ENCODE measurements at places on chromosomes 13 and 19.

- DNase-seq, result no peak
Observed at GRCh38 chr13:27077451-27077850, 94.2 kb downstream of the USP12 start.

DNA sequence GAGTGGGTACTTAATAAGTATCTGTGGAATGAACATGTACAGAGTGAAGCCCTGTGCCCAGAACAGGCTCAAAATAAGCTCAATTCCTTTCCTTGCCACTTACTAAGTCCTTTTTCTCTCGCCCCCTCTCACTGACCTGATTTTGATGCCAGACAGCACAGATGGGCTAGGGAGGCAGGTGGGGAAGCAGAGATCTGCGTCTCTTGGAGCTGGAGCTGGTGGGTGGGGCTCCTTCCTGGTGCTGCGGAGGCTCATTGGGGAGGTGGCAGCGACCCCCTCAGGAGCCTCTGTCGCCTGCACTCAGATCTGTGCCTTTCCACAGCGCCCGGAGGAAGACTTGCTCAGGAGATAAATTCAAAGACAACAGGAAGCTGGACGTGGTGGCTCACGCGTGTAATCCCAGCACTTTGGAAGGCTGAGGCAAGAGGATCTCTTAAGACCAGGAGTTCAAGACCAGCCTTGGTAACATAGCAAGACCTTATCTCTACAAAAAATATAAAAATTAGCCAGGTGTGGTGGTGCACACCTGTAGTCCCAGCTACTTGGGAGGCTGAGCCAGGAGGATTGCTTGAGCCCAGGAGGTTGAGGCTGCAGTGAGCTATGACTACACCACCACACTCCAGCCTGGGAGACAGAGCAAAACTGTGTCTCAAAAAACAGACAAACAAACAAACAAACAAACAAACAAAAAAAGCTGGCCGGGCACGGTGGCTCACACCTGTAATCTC lies 14.6 kb downstream of the AKT2 start:
- no peak for DNase-seq

DNA sequence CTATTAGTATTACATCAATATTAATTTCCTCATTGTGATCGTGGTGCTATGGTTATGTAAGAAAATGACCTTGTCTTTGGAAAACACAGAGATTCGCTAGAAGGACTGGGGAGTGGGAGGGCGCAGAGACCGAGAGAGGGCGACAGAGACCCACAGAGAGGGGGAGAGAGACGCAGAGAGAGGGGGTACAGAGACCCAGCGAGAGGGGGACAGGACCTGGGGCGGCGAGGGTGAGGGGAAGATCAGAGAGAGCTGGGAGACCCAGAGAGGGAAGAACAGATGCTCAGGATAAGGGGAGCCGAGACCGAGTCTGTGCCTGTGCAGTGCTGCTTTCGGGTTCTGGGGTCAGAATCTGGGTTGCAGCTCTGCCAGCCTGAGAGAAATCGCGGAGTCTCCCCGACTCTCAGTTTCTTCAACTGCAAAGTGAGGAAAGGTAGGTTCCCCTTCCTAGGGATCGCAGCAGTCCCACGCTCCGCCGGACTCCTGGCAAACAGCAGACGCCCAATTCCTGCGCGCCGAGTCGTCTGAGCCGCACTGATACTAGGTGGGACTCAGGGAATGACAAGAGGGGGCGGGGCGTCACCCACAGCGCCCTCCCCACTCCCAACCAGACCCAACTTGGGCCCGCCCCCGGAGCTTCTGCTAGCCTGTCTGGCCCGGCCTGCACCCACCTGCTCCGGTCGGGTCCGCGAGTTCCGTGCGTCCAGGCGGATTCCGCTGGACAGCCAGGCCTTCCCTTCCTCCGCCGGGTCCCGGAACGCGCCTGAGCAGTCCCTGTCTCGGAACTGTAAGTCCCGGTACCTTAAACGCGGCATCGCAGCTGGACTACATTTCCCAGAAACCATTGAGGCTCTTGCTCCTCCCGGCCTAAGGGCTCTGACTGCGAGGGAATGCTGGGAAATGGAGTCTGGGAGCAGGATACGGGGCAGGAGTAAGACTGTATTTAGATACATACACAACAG lies 15.3 kb downstream of the IZUMO2 start:
- DNase-seq, result peak; percentile 64

DNA sequence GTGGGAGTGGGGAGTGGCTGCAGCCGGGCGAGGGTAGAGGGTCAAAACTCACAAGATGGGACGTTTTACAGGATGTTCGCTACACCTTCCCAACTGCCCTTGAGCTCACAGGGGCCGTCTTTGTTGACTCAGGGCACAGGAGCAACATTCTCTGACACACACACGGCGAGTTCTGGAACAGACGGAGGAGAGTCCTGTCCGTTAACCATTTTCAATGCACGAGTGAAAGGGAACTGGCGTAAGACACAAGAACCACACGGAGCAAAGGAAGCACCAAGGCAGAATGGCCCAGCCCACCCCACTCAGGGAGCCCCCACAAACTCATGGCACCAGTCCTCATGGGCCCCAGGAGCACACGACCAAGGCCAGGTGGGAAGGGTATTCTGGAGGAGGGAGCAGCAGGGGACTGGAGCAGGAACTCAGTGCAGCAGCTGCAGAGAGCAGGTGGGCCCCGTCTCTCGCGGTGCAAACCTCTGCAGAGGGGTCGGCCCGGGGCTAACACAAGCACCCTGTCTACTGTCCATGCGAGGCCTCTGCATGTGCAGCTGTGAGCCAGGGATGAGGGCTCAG lies 37.9 kb upstream of the ISYNA1 start:
- DNase-seq, result no peak

GRCh38 chr13:107289540-107289939 lies 721.6 kb upstream of the ARGLU1 start:
- no peak for DNase-seq

DNA sequence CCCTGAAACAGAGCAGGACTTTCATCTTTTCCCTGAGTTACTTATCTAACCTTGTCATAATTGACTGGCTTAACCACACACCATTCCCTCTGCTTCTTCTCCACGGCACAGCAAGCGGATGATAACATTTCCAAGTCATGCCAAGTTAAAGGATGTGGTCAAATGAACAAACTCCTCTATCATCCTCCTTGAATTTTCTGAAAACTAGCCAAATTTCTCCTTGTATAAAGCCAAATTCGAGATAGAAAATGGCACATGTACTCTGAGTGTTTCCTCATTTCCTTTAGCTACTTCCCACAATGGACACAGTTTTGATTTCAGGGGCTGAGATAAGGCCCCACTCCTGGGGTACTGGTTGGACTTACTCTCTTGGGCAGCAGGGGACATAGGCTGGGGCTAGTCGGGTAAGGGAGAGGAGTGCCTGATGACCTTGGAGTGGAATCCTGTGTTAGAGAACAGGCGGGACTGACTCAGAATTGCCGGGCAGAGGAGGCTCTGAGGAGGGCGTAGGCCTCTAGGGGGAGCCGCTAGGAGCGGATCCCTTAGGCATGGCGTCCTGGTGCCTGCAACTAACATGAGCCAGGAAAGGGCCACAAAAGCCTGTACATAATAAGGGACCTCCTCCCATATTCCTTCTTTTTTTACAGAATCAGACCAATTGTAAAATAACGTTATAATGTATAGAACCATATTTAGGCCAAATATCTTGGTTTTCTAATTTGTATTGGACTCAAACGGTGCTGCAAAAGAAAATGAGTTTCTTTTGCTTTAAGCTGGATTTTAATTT lies 20.3 kb upstream of the TMTC4 start:
- no peak for DNase-seq

GRCh38 chr19:8115805-8116396 lies 33.5 kb downstream of the FBN3 start:
- no peak for DNase-seq

DNA sequence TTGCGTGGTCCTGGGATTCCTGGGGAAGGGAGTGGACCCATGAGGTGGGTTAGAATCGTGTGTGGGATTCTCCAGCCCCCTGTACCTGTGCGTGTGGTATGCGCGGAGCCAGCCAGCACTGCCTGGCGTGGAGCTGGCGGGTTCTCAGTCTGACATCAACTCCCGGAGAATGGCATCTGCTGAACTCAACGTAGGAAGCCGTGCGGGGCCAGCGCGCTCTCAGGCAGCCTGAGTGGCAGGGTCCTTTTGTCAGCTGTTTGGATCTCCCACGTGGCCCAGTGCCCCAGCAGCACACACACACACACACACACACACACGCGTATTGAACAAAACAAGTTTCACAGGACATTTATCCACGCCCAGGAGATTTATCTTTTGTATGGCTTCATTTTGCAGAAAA lies 28.1 kb downstream of the ATP4B start:
- no peak for DNase-seq

DNA sequence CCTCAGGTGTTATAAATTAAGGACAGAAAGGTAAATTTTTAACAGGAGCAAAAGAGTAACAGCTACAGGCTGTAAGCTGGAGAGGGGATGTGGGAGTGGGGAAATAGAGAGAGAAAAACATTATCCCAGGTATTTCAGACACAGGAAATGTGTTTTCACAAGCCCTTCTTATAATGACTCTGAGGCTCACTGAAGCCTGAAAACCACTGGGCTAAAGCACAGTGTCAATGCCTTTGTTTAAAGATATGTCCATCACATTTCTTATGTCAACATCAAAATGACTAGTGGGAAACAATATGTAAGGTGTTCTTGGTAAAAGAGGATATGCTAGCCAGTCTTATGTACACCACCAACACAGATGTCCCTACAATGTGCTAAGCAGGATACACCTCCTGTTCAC lies 365.9 kb downstream of the FGF14 start:
- no peak for DNase-seq

- no peak for DNase-seq
Observed at GRCh38 chr19:5406816-5407215, 48.4 kb upstream of the ZNRF4 start.

GRCh38 chr19:8593931-8594330 lies 16.6 kb downstream of the ADAMTS10 start:
- DNase-seq, result no peak

DNA sequence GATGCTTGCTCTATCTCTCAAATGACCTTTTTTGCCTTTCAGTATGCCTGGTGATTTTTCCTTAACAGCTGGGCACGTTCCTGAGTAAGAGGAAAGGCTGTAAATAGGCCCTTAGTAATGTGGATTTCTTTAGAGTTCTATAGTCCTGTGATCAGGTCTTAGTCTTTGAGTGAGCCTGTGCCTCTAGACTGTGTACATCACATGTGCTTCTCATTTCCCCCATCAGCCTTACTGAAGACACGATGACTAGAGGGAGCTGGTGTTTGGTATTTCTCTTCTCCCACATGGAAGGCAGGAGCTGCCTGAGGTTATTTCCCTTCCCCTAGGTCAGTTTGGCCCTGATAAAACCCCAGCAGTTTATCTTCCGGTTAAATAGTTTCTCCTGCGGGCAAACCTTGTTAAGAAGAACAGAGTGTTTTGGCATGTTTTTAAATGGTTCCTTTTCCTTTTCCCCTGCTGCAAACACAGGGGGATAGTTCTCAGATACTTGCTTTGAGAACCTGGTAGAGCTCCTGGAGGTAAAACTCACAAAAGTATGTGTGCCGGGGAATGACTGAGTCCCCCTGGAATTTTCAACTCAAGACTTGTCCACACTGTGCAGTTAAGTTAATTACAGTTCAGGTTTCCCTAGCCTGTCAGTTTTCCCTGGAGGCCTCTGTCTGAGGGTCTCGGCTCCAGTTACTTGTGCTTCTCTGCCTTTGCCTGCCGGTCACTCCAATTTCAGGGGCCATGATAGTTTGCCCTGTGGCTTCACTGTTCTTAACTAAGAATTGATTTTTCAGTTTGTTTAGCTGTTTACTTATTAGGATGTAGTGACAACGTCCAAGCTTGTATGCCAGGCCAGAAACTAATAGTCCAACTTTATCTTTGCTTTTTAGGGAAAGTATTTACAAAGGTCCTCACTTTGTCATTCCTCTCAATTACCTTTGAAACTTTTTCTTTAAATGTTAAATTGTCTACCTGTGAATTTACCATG lies 94.4 kb downstream of the URI1 start:
- no peak for DNase-seq

DNA sequence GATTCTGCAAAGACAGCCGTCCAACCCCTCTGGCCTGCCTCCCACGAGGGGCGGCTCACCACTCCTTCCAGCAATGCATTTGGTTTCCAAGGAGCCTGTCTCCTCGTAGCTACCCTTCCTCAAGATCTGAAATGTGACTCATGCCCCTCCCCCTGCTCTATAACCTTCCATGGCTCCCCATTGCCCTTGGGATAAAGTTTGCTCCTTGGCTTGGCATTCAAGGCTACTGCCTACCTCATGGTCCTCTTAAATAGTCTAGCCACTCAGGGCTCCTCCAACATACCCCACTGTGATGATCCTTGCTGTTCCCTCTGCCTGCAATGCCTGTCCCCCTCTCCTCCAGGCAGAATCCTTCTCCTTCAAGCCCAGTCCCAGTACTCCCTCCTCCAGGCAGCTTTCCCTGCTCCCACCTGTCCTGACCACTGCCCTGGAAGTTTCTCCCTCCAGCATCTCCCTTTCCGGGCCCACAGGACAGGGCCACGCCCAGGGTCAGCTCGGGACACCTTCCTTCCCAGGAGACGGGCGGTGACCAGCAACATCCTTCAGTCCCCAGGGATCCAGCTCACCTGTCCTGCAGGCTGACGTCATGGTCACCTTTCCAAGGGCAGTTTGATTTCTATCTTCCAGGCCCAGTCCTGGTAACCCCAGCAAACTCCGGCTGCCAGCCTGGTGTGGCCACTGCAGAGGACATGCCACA lies 19.2 kb upstream of the SEMA6B start:
- no peak for DNase-seq

DNA sequence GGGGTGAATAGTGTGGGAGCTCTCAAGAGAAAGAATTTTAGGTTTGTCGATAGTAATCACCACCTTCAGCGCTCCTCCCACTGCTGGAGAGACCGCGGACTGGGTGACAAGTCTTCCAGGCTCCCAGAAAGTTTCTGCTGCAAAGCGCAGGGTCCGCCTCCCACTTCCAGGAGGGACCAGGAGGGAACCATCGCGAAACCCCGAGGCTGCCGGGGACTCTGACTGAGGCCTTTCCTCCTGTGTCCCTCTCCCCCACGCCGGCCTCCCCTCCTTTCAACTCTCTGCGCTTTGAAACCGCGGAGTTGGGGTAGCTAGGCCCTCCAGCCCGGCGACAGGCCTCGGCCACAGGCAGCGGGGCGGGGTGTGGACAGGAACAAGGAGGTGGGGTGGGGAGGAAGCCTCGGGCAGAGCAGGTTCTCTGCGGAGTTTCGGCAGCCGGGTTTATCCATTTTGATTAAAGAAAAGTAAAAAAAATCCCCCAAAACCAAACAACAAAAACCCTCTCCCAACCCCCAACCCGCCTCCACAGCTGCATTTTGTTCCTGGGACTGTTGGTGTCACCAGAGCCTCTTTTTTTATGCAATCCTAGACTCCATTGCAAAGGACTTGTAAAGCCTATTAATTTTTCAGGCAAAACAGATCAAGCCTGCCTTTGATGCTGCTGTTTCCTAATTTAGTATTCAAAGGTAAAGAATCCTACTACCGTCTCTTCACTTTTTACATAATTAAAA lies 157.2 kb downstream of the TM9SF2 start:
- DNase-seq, result peak; percentile 71

DNA sequence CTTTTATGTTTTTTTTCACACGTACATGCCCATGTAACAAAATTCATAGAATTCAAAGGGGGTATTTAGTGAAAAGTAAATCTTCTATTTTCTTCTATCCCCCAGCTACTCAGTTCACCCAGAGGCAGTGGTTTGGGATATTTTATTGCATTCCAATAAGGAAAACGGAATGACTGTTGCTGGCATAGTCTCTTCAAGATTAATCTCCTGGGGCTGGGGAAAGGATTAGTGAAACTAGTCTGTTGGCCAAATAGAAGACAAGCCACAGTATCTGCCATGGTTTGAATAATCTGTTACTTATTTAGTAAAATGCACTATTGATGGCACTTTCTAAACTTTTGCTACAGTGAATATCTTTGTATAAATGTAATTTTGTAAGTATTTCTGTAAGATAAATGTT lies 122.0 kb downstream of the NDFIP2 start:
- no peak for DNase-seq

GRCh38 chr19:16585094-16585801 lies 13.0 kb upstream of the SLC35E1 start:
- no peak for DNase-seq
